Fibroblast of mammary gland (primary cell): ENCODE measurements at places on chromosomes 2 and 18.

GRCh38 chr2:202429164-202429980 is 53.2 kb downstream of the BMPR2 start:
- no peak for DNase-seq

GRCh38 chr2:241030333-241030680 is 31.9 kb downstream of the SNED1 start:
- no peak for DNase-seq

GRCh38 chr2:229888031-229888430 is 33.8 kb downstream of the TRIP12 start:
- DNase-seq: no peak

DNA sequence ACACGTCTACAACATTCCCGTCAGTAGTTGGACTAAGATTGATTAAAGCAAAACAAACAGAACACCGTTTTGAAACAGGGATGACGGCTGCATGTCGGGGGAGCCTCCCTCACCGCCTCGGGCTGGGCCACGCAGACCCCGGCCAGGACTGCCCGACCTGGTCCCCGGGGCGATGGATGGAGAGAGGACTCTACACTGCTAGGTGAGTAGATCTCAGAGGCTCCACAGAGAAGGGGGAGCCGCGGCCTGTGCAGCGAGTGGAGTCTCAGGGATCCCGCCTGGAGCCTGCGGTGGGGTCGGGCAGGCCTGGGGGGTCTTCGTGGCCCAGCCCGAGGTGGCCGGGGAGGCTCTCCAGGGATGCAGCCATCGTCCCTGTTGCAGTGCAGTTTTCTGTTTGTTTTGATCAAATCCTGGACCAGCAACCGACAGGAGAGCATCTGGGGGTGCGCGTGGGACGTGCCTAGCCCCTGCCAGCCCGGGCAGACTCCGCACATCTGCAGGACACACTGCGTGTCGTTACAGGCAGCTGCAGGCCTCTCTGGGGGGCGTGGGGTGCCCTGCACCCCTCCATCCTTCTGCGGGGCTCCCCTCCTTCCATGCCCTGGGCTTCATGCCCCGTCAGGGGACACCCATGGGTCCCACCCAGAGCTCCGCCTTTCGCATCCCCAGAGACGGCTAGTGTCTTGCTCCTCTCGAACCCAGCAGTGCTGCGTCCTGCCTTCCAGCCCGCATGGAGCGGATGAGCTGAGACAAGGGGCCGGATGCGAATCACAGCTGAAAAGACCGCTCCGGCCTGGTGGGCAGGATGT is 143.6 kb downstream of the RTP5 start:
- no peak for DNase-seq

DNA sequence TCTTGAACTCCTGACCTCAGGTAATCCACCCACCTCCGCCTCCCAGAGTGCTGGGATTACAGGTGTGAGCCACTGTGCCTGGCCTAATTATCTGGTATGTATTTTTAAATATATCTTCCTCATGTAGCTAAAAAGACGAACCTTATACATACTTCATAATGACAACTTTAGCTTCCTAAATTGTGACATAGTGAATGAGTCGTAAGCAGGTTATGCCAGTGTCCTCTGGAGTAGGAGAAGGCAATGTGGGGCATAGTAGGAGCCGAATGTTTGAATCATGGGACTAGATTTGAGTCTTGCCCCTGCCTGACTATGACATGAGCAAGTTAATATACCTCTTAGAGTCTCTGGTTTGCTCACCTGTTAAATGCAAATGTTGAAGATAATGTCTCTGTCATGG is 95.8 kb upstream of the FOSL2 start:
- peak; percentile 58 for DNase-seq

GRCh38 chr18:2906704-2907549 is 60.1 kb downstream of the EMILIN2 start:
- no peak for DNase-seq

DNA sequence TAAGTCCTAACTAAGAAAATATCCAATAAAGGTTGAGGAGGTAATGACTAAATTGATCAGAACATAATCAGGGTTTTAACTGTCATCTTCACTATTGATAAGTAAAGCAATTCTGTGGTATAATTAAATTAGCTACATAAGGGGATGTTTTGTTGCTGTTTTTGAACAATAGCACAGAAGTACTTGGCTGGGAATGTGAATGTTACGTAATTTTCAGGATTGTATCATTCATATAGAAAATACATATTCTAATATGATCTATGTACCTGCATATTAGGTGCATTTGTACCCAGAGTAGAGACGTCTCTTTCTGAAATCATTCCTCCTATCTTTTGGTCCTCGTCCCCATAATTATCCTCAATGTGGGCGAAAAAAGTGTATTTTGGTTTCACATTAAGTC is 109.0 kb downstream of the PIEZO2 start:
- no peak for DNase-seq

- no peak for DNase-seq
Measured at GRCh38 chr2:62118160-62118559, 77.8 kb upstream of the B3GNT2 start.

DNA sequence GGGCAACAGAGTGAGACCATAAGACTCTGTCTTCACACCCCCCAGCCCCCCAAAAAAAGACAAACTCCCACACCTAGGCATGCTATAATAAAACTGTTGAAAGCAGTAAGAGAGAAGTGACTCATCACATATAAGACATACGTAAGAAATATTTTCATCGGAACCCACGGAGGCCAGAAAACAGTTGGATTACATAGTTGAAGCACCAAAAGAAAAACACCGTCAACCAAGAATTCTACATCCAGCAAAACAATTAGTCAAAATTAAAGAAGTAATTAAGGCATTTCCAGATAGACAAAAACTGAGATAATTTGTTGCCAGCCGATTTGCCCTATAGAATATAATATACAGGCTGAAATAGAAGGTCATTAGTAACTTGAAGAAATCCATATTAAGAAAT is 128.7 kb downstream of the VAPA start:
- no peak for DNase-seq

GRCh38 chr2:144780983-144781382 is 261.1 kb upstream of the ZEB2 start:
- peak; percentile 28 for DNase-seq

DNA sequence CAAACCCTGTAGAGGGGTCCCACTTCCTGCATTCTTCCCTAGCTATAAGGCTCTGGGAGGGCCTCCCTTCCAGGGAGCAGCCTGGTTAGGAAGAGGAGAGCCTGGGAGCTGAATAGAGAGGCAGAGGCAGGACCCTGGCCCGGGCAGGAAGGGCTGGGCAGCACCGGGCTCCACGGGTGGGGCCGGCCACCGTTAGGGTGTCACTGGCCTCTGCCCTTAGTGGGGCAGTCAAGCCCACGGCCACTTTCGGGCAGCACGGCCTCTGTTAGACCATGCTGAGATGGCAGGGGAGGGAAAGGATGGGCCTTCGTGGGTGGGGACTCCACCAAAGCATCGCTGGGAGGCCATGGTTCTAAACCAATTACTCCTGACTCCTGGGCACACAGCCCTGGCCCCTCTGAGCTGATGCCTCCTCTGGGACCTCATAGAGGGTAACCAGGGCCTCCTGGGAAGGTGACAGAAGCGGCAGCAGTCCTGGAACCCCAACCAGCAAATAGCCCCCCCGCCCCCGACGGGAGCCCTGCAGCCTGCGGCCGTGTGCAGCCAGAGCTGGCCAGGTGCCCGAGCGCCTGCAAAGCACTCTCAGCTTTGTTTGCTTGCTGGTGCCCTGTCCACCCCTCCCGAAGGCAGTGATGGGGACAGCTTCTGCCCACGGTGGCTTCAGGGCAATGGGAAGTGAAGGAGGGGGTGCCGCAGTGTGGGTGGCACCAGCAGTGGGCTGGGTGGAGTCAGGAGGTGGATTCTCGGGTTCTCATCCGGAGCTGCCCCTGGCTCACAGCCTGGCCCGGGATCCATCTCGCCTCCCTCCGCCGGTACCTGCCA is 16.3 kb upstream of the HPCAL1 start:
- DNase-seq: no peak

- no peak for DNase-seq
Measured at GRCh38 chr2:126659562-126660467, 3.9 kb downstream of the GYPC start.
